ENCODE measurements at places on chromosomes 2 and 18.
A peak's percentile ranks its signal among the peaks of the same experiment; 100 is the strongest.

GRCh38 chr2:3633982-3634595 is 23.9 kb upstream of the ALLC start:
- DNase-seq: no peak

- DNase-seq: no peak
Measured at GRCh38 chr2:59339121-59339836, 1098.2 kb upstream of the FANCL start.

- DNase-seq: no peak
Measured at GRCh38 chr2:100905132-100905805, 85.3 kb downstream of the NPAS2 start.

DNA sequence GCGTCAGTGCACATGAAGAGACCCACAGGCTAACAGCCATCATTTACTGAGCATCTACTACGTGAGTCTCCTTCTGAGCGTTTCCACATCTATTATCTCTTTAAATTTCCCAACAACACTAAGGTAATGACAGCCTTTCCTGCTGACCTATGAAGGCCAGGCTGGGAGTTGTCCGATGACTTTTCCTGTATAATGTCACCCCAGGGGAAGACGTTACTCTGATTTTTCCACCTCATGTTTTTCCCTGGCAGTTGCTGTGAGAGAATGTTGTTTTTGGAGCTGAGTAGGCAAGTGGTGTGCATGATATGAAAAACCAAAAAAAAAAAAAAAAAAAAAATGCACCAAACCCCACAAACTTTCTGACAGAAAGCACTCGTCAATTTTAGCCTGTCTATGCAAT is 207.6 kb downstream of the SLC8A1 start:
- no peak for DNase-seq

- DNase-seq: no peak
Measured at GRCh38 chr2:220469201-220469600, 841.8 kb downstream of the SLC4A3 start.

DNA sequence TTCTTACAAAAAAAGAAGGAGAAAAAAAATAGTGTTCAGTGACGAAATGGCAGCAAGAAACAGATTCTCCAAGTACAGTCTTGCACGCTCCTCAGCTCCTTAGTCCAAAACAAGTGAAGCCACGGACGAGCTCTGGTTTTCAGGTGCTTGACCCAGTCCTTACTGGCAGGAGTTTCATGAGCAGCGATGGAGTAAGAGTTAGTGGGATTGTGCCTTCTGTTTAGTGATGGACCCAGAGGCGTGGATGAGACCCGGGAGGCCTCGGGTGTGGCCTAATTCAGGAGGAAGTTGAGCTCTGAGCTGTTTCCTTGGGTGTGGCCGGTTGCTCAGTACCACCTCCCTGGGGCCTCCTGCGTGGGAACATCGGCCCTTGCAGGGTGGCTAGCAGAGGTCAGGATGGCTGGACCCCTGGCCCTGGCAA is 52.0 kb downstream of the KIF5C start:
- DNase-seq: no peak

DNA sequence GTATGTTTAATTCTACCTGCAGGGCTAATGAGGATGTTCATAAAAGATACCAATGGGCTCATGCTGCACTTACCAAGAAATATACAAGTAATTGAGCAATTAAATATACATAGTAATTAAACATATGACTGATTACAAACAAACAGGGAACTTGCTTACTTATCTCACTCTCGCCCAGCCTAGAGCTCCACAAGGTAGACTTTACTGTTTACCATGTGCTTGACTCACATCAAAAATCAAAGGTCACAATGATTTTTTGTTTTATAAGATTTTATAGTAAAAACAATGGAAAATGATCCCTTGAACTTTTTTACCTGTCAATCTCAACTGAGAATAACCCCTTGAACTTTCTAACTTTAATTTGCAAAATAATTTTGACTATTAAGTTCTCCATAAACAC is 1395.1 kb downstream of the SUCLG1 start:
- DNase-seq: no peak

DNA sequence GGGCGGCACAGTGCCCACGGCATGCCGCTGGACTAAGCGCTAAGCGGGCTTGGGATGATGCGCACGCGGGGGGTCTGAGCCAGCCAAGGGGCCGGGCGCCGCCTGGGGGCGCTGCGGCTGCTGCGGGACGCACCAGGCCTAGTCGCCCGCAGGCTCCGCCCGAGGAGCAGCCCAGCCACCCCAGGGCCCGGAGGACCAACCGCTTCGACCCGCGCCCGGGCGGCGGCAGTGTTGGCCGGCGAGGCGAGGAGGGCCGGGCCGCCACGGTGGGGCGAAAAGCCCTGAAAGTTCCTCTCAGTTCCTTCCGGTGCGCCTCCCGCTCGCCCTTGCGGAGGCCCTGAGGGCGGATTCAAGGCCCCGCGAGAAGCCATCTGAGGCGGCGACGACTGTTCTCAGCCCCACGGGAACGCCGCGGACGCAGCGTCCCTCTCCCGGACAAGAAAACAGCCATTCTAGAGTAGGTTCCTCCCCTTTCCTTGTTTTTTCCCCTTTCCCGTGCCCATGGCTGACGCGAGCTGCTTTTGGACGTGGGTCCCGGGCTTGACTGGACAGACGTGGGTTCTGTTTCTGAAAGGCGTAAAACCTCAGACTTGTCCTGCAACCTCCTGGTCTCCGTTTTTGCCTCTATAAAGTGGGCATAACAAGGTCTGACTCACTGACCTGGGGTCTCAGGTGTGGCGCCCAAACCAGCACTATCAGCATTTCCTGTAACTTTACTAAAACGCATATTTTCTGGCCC is at the start of gene ANKAR:
Gene ANKAR (plus strand): TSS at position 297 of the 739 bp plus-strand sequence. CDS start 1,821 bp downstream, outside the sequence.
- peak; percentile 67 for DNase-seq

GRCh38 chr2:196249860-196250259 is 78.5 kb upstream of the STK17B start:
- no peak for DNase-seq

GRCh38 chr2:196448407-196449079 is 191.0 kb upstream of the CCDC150 start:
- DNase-seq: no peak

DNA sequence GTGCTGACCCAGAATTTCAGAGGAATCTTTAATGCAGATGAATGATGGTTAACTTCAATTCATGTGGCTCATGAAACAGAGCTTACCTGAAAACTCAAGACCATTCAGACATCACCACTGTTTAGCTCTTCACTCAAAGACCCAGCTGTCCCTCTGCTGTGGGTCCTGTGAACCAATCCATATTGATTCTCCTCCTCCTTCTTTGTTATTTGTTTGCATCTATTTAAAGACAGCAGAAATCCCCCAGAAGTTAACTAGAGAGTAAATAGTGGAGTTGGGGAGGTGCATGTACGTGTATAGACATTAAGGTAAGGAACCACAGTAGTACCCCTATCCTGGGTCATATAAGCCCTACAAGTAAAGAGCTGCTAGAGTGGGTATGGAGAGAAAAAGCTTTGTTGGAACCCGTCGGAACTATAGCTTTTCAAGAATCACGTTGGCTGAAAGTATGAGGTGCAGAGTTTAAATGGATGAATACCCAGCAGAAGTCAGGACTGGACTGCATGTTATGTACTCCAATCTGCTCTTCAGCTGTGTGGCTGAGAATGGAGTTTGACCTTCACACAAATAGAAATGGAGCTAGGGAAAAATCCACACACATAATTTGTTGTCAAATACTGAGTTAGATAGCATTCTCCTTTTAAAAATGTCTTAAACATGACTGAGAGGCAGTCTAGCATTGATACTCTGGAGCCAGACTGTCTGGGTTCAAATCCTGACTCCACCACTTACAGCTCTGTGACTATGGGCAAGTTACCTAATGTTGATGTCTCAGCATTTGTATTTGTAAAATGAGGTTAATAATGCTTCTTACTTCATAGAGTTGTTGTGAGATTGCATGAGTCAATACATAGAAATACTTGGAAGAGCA is 81.7 kb upstream of the HK2 start:
- no peak for DNase-seq

DNA sequence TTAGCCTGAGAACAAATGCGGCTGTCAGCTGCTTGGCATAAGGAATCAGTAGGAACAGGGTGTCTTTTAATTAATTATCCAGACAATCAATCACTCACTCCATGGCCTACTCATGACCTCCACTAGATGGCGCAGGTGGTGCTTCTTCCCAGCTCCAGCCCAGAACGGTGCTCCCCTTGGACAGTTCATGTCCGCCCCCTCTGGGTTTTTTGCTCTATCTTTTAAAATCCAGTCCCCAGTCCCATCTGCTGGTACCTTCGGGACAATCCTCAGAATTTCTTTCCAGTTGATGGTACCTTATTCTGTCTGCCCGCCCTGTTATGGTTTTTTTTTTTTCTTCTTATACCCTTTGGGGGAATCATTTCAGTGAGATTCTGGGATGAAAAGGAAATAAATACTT is 99.8 kb downstream of the CACNB4 start:
- DNase-seq: no peak

GRCh38 chr18:22643731-22644130 is 226.0 kb upstream of the CTAGE1 start:
- no peak for DNase-seq

DNA sequence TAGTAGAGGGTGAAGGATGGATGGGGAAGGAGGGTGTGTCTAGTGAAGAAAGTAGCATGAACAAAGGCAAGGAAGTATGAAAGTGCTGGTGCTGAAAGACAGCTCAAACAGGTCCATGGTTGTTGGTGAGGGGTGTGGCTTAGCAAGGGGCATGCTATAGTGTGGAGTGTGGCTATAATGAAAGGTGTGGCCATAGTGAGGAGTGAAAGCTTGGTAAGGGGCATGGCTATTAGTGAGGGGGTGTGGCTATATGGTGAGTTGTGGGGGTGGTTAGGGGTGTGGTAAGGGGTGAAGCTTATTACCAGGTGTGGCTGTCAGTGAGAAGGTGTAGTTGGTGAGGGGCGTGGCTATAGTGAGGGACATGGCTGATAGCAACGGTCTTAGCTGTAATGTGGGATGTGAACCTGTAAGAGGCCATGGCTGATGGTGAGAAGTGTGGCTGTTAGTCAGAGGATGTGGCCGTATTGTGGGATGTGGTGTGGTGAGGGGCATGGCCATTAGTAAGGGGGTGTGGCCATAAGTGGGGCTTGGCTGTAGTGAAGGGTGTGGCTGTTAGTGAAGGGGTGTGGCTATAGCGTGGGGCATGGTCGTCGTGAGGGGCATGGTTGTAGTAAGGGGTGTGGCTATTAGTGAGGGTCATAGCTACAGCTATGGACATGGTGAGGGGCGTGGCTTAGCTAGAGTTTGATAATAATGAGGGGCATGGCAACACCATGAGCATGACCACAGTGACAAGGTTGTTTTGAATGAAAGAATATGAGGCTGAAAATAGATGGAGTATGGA is 549.6 kb downstream of the FBXO15 start:
- DNase-seq: no peak

- DNase-seq: no peak
Measured at GRCh38 chr2:235573331-235574221, 79.7 kb downstream of the AGAP1 start.

- DNase-seq: no peak
Measured at GRCh38 chr18:59985289-59985688, 85.5 kb downstream of the PMAIP1 start.

- no peak for DNase-seq
Measured at GRCh38 chr2:238848691-238848975, 748 bp downstream of the TWIST2 start.

DNA sequence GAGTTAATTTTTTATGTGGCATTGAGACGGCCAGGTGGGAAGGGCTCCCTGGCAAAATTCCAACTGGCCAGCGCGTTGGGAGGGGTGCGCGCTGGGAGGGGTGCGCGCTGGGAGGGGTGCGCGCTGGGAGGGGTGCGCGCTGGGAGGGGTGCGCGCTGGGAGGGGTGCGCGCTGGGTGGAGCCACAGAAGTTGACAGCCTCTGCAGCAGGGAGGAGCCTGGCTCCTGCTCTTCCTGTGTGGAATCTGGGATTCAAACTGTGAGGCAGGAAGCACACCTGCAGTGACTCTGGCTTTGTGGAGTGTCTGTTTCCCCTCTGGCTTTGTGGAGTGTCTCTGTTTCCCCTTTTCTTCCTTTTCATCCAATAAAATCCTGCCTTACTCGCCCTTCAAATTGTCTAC is 147.9 kb upstream of the CBLN2 start:
- no peak for DNase-seq

DNA sequence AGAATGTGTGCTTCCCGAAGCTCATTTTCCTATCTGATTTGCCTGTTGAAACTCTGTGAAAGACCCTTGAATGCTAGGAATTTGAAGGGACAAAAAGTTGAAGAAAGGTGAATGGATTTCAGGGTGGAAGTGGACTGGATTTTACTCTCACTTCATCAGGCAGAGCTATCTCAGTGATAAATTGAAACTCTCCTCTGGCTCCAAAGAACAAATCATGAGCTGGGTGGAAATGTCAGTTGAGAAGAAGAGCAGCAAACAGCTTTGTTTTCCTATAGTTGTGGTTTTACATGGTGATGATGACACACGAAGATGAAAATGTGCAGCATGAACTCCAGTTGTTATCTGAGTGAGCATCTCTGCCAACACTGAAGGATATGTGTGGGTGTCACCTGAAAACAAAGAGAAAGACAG is 34.4 kb downstream of the CD28 start:
- no peak for DNase-seq

GRCh38 chr2:233996461-233996860 is 54.0 kb upstream of the SPP2 start:
- DNase-seq: no peak

DNA sequence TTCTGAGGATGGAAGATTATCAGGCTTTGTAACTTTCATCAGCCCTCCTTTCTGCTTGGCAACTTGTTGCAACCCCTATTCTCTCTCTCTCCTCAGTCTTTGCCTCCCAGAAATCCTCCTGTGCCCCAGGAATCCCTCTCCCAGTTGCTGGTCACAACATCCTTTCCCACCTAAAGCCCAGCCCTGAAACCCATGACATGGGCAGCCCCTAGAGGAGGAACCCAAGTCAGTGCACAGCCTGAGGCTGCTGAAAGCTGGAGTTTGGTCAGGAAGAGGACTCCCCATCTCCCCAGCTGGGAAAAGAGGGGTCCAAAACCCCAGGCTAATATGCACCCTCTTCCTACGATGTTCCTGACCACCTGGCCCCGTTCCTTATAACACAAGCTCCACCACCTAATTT is 29.5 kb downstream of the PKDCC start:
- DNase-seq: no peak

DNA sequence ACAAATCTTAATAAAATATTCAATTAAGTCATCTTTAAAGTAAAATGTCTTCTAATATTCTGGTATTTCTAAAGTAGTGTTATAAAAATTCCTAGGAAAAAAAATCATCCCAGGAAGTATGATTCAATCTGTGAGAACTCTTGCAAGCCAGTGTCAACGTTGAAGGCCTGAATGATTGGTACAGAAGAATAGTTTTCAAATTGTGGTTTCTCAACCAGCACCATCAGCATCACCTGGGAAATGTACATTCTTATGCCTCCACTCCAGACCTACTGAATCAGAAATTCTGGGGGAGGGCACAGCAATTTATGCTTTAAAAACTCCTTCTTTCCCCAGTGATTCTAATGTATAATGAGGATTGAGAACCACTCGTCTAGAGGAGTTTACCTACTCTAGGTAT is 62.3 kb upstream of the C2orf15 start:
- DNase-seq: no peak

DNA sequence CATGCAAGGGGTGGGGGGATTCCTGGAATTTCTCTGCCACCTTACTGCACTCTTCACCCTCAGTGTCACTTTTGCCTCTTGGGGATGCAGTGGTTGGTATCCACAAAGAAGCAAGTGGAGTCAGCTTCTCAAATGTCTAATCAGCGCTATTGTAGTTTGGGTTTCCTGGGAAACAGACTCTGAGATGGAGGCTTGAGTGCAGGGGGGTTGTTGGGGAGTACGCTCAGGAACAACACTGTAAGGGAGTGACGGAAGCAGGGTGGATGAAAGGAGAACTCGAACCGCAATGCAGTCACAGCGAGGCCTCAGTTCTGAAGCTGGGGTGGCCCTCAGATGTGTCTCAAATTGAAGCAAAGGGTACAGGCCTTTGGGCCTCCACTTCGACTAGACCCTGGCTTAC is 73.6 kb upstream of the EPC2 start:
- DNase-seq: no peak

GRCh38 chr2:150389447-150389846 is 98.0 kb downstream of the RND3 start:
- no peak for DNase-seq
